Progenitor cell of endocrine pancreas (in vitro differentiated cells): ENCODE measurements at places on chromosomes 2 and 18.

DNA sequence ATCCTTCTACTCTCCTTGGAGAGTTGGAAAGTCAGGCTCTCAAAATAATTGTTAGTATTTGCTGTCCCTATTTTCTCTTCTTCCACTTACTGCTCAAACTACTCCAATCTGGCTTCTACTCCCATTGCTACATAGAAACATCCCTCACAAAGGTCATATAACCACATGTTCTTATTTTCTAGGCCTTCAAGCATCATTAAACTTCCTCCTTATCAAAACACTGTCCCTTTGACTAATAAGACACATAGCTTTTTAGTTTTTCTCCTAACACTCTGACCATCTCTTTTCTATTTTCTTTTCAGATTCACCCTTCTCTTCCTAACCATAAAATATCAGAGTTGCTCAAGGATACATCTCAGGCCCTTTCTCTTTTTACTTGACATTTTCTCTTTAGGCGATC, 148.3 kb downstream of the MBD2 start:
- DNase-seq, result no peak

DNA sequence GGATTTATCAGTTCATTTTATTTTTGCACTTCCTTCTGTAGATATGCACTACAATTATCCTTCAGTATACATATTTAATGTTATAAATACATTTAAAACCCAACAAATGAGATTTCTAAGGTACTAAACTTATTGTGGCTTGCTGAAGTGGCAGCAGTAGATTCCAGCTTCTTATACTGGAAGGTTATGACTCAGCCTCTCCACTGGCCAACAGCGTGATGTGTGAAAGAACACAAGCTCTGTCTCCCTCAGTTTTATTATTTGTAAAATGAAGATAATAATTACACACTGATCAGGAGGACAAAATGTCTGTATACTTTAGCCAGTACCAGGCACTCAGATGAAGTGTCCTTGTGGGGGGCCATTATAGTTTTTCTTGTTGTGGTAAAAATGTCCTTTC, 1147.1 kb downstream of the CNTNAP5 start:
- DNase-seq, result no peak

DNA sequence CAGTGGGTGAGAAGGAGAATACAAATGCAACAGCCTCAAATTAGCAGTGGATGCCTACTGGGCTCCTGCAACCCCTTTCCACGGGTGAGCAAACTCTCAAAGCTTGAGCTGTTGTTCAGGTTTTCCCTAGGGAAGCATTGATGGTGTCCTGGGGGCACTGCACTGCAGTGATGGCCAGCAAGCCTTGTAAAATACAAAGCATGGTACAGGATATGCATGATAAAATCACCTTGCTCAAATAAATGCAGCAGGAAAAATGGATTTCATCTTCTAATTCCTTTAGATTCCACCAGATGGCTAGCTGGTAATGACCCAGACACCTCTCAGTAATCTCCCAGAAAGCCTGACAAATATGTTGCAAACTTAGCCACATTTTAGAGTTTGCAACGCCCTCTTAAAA, 698.2 kb downstream of the TRIB2 start:
- DNase-seq, result no peak

GRCh38 chr2:31284107-31284506, 50.2 kb downstream of the EHD3 start:
- no peak for DNase-seq

GRCh38 chr2:26722911-26723310, 30.4 kb downstream of the KCNK3 start:
- no peak for DNase-seq

DNA sequence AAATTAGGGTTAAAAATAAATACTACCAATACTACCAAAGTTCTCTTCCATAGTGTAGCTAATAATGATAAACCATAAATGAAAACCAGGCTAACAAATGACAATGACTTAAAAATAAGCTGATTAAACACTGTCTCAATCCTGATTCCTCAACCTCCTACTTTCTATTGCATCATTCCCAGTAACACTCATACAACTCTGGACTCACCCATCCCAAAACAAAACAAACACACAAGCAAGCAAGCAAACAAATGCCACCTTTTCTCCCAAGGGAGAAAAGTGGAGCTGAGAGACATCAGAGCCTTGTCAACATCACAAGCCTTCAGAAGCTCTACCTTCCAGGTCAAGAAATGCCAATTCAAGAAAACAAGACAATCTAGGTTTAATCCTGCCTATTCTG, 620.7 kb downstream of the NYAP2 start:
- no peak for DNase-seq

GRCh38 chr18:58992301-58993231, 127.9 kb downstream of the ZNF532 start:
- DNase-seq, result no peak

GRCh38 chr2:6664332-6665061, 201.2 kb downstream of the CMPK2 start:
- DNase-seq, result no peak

DNA sequence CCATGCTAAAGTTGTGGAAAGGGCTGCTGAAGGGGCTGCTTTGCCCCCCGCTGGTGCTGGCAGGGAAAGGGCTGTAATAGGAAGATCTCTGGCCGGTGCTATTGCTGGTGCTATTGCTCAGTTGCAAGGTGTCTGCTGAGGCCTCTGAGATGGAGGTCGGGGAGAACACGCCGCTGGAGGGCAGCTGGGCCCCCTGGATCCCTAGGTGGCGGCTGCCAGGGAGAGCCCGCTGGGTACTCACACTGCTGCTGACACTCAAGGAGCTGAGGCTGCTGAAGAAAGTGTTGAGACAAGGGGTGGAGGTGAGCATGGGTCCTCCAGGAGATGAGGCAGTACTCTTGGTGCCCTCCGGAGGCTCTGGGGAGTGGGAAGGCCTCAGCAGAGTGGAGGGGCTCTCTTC, 4.2 kb downstream of the FOXI3 start:
- no peak for DNase-seq

DNA sequence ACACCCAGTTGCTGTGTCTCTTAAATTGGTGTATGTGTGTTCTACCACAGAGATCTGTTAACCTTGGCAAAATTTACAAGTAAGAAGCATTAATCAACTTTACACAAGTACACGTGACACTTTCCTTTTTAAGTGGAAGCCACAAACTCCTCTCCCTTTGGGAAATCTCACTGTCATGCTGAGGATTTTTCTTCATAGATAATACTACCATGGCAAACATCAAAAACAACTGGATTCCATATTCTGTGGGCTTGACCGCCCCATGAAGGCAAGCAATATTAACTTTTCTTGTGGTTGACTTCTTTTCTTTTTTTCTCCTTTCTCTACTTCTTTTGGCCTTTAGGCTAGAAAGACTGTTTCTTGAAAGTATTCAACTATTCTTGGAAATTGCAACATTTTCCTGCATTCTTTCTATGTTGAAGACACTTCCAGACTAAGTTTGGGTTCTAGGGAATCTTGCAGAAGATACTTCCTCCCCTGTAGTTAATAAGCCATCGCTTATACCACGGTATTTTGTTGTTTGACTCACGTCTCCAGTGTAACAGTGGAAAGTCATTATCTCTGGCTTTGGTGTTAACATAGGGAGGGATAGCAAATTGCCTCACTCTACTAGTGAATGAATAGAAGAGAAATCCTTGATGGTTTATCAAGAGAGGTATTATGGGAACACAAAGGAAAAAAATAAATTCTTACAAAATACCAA, 79.5 kb downstream of the SLC8A1 start:
- DNase-seq, result no peak

DNA sequence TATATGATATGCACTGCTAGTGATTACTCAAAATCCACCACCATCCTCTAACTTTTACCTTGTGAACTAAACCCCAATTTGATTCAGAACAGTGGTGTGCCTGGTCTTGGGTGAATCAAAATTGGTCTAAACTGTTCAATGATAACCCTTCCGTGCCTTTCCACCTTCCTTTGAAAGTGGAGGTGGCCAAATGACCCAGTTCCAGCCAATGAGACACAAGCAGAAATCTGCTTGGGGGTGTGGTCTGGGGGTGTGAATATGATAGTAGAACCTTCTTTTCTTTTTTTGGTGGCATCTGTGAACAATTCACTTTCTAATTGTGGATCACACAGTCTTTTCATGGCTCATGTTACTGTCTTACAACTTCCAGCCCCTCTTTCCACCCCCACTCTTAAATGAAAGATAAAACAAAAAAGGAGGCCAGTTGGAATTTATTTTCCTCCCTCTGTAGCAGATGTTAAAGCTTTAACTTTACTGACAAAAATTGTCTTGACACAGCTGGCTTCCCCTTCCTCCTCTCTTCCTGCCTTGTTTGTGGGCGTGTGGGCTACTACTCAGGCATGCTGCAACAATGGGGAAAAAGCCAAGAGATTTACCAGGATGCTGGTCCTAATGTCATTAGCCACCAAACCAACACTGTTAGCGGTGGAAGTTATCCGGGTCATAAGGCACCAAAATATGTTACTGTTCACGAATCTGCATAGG, 58.8 kb upstream of the ANKRD44 start:
- no peak for DNase-seq

DNA sequence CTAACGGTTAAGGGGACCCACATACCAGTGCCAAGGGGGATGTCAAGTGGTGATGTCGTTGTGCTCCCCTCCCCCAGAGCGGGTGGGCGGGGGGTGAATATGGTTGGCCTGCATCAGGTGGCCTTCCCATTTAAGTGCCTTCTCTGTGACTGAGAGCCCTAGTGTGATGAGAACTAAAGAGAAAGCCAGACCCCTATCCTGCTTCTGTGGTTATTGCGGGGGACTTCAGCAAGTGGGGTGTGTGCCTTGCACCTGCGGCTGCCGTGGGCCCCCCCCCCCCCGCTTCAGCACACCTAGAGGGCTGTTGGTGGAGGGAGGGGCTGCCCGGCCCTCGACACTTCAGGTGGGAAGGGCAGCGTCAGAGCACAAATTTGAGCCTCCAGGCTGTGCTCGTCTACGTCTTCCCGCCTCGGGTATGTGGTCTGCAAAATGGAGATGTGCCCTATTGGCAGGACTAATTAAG, 6.1 kb downstream of the CTDSP1 start:
- no peak for DNase-seq

DNA sequence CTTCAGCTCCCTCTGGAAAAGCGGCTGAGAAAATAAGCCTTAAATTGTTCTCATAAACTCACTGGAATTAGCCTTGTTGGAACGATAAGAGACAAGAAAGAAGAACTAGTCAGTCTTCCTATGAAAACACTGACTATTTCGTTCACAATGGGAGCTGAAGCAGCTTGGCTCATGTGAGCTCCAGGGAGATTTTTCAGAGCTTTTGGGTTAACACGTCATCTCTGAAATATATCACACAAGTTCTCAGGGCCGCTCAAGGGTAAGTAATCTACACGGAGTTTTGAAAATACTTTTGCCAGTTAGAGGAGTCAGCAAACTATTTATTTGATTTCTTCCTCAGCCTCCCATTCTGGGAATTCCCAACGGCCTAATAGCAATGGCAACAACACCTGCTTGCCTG, 316.2 kb upstream of the MGAT5 start:
- no peak for DNase-seq

- DNase-seq, result no peak
Observed at GRCh38 chr2:132871831-132872230, 201.8 kb upstream of the LYPD1 start.

- DNase-seq, result no peak
Observed at GRCh38 chr18:33116376-33116775, 324.1 kb downstream of the CCDC178 start.

- no peak for DNase-seq
Observed at GRCh38 chr2:44843086-44843485, 98.4 kb upstream of the SIX3 start.

DNA sequence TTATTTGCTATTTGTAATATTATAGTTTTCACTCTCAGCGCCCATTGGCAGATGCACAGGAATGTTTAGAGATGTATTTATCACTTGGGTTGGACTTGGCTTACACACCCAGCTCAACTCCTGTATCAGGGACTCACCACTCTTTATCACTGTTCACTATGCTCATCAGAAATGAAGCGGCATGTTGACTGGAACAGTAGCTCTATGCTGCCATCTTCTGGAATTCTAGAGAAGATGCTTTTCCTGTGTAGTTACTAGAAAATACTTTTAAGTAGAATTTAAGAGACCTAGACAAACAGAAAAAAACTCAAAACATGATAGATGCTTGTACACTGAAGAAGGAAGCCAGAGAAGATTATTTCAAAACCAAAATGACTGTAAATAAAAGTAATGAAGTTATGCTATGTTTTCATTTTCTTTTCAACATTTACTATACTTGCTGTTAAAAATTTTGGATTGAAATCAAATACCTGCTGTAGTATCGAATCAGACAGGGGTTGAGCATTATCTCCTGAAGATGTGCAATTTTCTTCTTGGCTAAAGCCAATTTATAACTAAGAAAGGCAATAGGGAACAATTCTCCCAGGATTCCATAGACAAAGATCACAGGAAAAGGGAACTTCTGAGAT, 47.4 kb upstream of the NXPH2 start:
- no peak for DNase-seq

DNA sequence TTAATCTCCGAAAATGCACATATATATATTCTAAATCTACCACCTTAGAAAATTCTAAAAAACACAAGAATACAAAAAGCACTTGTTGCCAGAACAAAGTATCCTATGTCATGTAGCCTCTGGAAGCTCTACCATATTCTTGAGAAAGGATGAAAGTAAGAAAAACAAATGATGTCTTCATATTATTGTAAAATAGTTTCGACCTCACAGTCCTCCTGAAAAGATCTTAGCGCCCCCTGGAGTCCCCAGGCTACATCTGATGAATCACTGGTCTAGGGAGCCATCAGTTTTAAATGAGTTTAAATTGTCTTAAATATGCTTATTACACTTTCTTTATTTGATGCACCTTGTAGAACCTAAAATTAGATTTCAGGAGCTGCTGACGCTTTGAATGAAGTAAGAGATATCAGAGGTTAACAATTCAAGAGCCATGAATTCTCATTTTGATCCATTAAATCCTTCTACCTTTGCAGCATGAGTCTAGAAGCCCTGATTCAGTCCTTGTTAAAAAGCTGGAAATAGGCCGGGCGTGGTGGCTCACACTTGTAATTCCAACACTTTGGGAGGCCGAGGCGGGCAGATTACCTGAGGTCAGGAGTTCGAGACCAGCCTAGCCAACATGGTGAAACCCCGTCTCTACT, 138.8 kb downstream of the MCFD2 start:
- no peak for DNase-seq

DNA sequence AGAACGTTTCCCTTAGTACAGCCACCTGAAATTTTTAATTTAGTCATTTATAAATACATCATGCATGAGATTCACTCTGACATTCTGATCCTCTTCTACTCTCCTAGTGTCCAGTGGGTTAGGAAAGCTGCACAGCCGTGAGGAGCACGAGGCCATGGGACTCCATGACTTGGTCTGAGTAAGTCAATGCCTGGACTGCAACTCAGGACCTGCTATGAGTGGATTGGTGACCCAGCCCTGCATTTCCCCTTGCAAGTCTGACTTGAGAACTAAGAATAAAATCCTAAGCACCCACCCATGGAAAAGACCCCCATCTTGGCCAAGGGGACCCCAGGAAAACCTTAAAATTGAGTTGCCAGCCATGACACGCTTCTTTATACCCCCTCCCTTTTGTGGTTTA, 237.6 kb upstream of the HDAC4 start:
- DNase-seq, result no peak

GRCh38 chr2:134602666-134603065, 116.1 kb downstream of the TMEM163 start:
- no peak for DNase-seq
